ENCODE measurements at places on chromosomes 1 and 21. TPM values are rescaled to one million over a fixed set of nuclear protein-coding genes. Genes with fewer than 3 reads are reported as not detected.

RER1 gene
- 172 TPM for total RNA-seq

TMOD4 gene
- 1.1 TPM for total RNA-seq

MCOLN2 gene
- 3.1 TPM for total RNA-seq

CFHR2 gene
- total RNA-seq = not detected

NLRP3 gene
- total RNA-seq = 0.42 TPM

DNA sequence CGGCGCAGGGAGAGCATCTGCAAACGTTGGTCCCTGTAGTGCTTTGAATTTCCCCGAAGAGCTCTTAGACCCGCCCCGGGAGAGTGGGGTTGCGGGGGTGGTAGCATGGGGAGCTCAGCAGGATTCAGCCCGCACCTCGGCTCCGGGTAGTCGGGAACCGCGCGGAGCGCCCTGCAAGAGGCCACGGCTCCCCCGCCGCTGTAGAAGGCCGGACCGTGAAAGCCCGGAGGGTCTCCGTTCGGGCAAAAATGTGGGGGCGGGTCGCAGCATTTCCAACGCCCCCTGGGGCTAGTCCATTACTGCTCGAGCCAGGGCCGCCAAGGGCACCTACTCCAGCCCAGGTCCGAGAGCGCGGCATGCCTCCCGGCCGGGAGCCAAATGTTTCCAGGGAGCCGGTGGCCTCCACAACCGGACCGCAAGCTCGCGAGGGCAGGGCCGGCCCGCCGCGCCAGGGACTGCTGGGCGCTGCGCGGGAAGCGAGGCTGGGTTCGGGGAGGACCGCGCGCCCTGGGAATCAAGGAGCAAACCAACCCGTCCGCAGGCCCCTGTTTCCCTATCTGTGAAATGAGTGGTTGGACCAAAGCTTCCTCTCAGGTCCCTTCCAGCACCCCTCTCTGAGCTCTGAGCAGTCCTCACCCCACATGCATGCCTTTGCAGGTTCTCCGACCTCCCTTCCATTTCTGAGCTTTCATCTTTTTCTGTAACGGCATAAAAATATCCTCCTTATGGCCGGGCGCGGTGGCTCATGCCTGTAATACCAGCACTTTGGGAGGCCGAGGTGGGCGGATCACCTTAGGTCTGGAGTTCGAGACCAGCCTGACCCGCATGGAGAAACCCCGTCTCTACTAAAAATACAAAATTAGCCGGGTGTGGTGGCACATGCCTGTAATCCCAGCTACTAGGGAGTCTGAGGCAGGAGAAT is 775 bp upstream of the TMEM63A start:
- DNase-seq = peak; percentile 70

GRCh38 chr1:88980870-88981269 is 11.6 kb downstream of the KYAT3 start:
- no peak for DNase-seq

DNA sequence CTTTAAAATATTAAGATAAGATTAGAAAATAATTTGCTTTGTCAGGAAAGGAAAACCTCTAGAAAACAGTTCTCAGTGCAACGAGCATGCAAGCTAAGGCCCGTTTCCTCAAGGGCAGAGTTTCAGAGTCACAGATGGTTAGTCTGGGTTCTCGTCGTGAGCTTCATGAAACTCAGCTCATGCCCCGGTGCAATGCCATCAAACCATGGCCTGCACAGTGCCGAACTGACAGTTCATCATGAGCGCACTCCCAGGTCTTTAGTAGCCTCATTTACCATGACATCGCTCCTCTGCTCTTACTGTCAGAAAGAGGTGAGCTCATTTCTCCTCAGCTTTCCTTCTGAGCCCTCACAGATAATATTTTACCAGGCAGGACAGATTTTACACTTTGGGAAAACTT is 319.2 kb downstream of the NTNG1 start:
- no peak for DNase-seq

DNA sequence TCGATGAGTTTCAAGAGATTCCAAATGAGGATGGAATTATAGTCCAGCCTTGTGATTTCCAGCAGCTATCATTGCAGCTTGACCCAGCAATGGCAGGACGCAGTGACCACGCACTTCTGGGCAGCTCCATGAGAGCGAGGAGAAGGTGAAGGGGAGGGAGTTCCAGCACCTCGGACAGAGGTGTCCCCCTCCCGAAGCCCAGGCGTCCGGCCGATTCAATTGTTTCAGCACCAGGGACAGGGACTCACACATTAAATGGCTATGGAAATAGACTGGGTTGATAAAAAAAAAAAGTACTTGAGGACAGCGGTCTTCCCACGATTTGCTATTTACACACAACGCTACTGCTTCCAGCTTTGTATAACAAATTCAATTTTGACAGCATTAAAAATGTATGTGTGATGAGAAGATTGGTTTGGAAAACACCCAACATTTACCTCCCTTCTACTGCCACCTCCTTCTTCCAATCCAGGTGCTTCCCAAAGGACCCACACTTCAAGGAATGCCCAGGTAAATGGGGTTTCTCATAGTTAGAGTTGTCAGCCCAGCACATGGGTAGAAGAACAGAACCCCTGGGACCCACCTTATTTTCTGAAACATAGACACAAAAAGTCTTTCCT is 71.8 kb downstream of the DISP3 start:
- DNase-seq = peak; percentile 91

- no peak for DNase-seq
These were observed 13.1 kb downstream of the TIMM17A start for GRCh38 chr1:201968202-201968925.

DNA sequence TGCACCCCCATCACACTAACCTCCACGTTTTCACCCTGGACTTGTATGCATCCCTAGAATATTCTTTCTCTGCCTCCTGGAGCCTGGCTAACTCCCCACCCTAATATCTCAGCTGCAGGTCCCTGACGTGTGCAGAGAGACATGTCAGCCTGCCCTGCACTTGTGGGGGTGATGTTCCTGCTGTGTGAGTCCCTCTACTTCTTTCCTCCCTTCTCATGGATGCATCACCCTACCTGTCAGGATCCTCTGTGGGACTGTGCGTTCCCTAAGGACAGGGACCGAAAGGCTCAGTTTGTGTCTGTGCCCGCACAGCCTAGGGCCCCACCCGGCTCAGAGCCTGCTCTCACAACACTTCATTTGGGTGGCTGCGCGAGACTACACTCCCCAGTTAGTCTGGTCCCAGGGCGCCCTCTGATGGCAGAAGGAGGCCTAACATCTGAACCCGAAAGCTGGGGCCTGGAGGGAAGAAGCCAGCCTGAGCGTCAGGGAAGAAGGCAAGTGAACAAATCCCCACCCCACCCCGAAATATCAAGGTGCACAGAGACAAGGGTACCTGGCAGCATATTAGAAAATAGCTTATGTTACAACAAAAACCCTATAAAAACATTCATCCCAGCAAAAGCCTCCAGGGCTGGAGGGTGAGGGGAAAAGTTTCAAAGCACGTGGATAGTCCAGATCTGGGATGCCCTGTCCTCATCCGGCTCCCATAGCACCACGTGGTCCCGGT is 3.7 kb downstream of the CD52 start:
- DNase-seq = peak; percentile 88

DNA sequence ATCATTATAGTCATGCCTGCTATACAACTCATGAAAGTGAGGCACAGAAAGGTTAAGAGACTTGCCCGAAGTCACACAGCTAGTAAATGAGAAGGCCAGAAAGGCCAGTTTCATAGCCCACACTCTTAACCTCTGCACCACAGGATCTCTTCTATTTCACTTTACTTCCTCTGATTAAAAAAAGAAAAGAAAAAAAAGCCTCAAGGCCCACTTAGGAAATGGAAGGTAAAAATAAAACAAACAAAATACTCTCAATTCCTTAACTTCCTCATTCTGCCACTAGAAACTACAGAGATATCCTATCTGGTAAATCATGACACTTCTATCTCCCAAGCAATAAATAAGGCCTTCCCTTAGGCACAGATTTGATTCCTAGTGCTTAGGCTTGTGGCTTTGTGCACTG is 7.6 kb upstream of the ENAH start:
- no peak for DNase-seq

- DNase-seq = no peak
These were observed 75.0 kb downstream of the MRPS6 start for GRCh38 chr21:34148419-34148804.

DNA sequence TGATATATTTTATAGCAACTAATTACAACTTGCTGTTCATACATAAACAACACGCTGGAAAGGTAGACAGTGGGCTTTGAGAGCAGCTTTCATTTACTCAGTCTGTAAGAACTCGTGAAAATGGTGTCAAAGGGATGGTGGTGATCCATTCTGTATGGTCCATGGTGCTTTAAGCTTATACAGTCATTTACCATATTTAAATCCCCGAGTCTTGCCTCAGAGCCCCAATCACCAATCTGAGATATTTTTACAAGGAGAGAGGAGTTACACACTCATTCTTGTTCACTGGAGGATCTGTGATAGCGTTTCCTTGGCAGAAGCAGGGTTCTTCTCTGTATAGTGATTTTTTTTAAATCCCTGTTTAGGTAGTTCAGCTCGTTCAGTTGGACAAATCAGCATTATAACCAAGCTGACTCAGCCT is 694.6 kb downstream of the USP25 start:
- DNase-seq = no peak

- no peak for DNase-seq
These were observed 103.2 kb downstream of the ATF6 start for GRCh38 chr1:161869291-161869690.

DNA sequence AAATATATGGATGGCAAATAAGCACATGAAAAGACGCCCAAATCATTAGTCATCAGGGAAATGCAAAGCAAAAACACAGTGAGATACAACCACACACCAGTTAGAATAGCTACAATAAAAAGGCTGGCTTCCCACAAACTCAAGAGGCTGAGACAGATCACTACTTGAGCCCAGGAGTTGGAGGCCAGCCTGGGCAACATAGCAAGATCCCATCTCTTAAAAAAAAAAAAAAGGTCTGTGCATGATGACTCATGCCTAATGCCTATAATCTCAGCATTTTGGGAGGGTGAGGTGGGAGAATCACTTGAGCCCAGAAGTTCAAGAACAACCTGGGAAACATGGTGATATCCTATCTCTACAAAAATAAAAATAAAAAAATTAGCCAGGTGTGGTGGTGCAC is 19.8 kb downstream of the LDLRAD1 start:
- DNase-seq = no peak

- peak; percentile 72 for DNase-seq
These were observed 40.9 kb upstream of the BEND5 start for GRCh38 chr1:48817505-48818114.

- DNase-seq = peak; percentile 28
These were observed 75.7 kb upstream of the C1orf87 start for GRCh38 chr1:60149251-60149650.

DNA sequence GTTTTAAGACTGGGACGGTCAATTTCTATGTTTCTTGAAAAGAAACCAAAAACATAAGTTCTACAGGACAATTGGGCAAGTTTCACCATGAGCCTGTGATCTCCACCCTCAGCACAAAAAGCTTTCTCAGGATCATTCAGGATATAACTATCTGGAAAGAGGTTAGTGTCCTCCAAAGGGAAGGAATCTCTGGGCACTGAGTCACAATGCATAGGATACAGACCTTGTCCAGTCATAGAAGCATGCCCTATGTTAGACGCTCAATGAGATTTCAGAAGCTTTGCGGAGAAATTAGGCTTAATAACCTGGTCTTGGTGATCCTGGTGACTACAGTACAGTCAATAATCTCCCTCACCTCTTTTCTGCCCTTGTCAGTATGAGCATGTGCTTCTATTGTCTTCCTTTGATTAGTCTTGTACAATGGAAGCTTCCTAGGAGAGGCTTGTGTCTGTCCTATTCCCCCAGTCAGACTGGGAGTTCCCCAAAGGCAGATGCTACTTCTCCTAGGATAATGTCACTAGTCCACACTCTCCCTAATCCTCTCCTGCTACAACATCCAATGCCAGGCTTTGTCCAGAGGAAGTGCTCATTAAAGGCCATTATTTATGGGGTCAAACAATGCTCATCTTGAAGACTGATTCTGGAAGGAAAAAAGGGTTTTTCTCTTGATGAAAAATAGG is 97.4 kb downstream of the KCNH1 start:
- no peak for DNase-seq

DNA sequence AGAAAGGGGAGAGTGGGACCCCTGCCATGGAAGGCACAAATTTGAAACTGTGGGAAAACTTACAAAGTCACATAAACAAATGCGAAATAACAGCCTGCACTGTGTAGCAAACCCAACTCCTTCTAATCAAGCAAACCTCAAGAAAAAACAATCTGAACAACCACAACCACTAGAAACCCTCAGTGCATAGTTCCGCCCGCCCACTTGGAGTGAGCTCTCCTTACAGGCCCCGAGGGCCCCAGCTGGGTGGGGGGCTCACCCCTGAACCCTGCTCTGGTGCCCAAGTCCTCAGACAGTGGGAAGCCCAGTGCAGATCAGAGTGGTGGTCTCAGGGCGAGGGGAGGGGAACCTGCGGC is 931 bp upstream of the MXRA8 start:
- no peak for DNase-seq

- peak; percentile 75 for DNase-seq
These were observed at the start of gene SCP2 for GRCh38 chr1:52927212-52928014. SCP2 (plus strand) TSS chr1:52927276; CDS start chr1:52927397, 121 bp downstream.

Measured in MCF 10A (cell line).